ENCODE measurements at places on chromosomes 7 and 10. TPM values are rescaled to one million over a fixed set of nuclear protein-coding genes. Genes with fewer than 3 reads are reported as not detected.

Gene PRF1
- total RNA-seq: 0.05 TPM

Gene OR2A1
- not detected for total RNA-seq

Gene HHEX
- 11.3 TPM for total RNA-seq

Gene FLNC
- 3.9 TPM for total RNA-seq

Gene ATP5MK
- total RNA-seq: 473 TPM

Gene MOSPD3
- total RNA-seq: 18.7 TPM

Gene SLC16A9
- total RNA-seq: 0.07 TPM

Gene HABP2
- total RNA-seq: 0.14 TPM

Gene COL28A1
- 0.85 TPM for total RNA-seq

Gene FAM204A
- 68.3 TPM for total RNA-seq

Gene GBX1
- 0.09 TPM for total RNA-seq

Gene KCP
- 0.22 TPM for total RNA-seq

Gene TSPAN33
- total RNA-seq: 4.6 TPM

Gene SEMA4G
- total RNA-seq: 9.2 TPM

Gene ZMIZ1
- total RNA-seq: 42.8 TPM
